ENCODE measurements at places on chromosomes 1 and 21.

DNA sequence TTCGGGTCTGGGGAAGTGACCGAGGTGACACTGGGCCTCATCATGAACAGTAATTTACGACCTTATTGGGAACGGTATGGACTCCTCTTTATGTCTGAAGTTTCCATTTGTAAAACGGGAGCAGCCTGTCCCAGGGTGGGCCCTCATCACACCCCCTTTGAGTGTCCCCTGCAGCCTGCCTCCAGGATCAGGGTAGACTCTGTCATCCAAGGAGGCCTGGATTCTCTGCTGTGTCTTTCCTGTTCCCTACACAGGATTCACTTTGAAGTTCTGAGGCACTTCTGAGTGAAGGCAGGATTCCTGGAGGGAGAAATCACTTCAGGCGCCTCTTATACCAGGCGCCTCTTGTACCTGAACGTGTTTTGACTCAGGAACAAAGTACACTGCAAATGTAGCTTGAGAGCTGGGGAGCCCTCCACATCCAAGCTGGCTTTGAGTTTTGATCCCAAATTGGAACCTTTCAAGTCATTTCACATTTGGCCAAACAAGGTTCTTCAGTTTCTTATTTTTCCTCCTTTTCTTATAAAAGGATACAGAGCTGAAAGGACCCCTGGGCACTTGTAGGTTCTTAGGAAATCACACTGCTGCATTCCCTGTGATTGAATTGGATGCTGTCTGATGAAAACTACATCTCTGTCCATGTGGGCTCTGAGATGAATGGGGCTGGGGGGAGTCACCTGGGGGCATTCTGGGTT is 106.0 kb downstream of the SUSD4 start:
- DNase-seq, result no peak

GRCh38 chr1:94798462-94798861 is 21.7 kb upstream of the SLC44A3 start:
- no peak for DNase-seq

GRCh38 chr1:203799157-203799556 is 3.7 kb downstream of the ZBED6 start:
- no peak for DNase-seq

- no peak for DNase-seq
These were observed 199.4 kb upstream of the CAMK1G start for GRCh38 chr1:209383907-209384709.

- DNase-seq, result no peak
These were observed 6.7 kb downstream of the ZNF648 start for GRCh38 chr1:182054698-182055326.

- no peak for DNase-seq
These were observed 82.0 kb downstream of the DISP1 start for GRCh38 chr1:222896630-222897526.

DNA sequence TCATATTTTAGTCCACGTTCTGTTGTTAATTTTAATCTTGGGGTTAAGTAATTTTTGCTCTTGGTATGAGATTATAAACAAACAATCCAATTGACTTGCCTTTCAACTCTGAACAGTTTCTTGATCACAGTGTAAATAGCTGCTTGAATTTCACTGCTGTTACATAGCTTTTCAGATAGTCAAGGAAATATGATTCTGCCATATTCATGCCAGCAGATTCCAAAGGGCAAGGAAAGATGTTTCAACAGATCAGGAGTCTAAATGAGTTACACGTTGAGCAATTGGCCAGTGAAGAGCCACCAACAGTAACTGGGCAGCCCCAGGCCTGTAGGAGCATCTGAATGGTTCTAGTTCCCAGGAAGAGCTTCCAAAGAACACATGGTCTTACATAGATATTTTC is 93.6 kb downstream of the LEPR start:
- no peak for DNase-seq

DNA sequence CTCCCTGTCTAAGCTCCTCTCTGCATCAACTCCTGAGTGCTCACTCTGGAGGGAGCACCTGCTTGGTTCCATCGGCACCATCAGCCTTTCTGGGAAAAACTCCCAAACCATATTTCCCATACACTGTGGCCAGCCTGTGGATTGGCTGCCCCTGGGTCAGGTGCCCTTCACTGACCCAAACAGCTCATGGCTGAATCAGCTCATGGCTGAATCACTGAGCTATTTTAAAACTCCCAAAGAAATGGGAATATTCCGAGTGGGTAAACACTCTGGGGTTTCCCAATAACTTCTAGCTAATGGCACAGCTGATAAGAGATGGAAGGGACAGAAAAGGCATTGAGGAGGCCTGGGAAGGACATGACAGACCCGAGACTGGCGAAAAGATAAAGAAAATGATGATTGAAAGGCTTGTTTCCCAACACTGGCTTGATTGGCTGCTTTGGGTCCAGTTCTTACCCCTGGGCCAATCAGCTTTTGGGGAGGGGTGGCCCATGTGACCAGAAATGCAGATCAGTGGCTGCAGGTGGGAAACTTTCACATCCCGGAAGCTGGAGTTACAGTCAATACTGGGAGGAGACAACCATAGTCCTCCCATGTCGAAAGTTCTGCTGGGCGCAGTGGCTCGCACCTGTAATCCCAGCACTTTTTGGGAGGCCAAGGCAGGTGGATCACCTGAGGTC is 37.3 kb upstream of the KAZN start:
- no peak for DNase-seq

- DNase-seq, result no peak
These were observed 170.8 kb downstream of the LBR start for GRCh38 chr1:225257081-225257480.

DNA sequence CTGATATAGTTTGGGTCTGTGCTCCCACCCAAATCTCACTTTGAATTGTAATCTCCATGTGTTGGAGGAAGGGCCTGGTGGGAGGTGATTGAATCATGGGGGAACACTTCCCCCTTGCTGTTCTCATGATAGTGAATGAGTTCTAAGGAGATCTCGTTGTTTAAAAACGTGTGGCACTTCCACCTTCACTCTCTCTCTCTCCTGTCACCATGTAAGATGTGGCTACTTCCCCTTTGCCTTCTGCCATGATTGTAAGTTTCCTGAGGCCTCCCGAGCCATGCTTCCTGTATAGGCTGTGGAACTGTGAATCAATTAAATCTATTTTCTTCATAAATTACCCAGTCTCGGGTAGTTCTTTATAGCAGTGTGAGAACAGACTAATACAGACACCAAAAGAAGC is 40.4 kb downstream of the FRRS1 start:
- DNase-seq, result no peak

DNA sequence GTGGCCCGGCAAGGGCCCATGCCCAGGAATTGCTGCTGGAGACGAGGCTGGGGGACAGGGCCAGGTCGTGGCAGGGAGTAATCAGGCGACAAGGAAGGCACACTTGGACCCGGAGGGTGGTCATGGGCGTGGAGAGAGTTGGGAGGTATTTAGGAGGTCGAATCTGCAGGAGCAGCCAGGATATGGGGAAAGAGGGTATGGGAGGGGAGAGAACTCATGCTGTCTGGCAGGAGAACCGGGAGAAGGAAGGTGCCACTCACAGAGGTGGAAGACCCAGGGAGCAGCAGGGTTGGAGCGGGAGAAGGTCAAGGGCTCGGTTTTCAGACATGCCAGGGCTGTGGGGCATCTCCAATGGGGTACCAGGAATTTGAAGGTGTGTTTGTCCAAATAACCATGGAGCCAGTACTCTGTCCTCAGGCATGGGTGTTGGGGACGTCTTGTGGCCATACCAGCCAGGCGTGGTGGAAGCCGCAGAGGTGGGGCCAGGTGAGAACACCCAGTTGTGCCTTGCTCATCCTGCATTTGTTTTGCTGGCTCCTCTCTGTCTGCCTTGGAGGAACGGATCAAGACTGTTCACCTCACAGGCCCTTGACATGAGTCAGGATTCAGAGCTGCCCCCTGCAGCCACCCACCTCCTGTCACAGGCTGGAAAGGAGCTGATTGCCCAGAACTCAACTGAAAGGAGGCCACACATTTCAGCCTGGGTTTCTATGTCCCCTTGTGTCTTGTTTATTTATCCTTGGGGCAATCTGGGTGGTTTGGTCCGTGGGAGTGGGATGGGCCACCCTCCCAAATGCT is 111.6 kb downstream of the SPSB1 start:
- DNase-seq, result no peak

- DNase-seq, result no peak
These were observed 659.7 kb upstream of the NEGR1 start for GRCh38 chr1:72942008-72942407.

DNA sequence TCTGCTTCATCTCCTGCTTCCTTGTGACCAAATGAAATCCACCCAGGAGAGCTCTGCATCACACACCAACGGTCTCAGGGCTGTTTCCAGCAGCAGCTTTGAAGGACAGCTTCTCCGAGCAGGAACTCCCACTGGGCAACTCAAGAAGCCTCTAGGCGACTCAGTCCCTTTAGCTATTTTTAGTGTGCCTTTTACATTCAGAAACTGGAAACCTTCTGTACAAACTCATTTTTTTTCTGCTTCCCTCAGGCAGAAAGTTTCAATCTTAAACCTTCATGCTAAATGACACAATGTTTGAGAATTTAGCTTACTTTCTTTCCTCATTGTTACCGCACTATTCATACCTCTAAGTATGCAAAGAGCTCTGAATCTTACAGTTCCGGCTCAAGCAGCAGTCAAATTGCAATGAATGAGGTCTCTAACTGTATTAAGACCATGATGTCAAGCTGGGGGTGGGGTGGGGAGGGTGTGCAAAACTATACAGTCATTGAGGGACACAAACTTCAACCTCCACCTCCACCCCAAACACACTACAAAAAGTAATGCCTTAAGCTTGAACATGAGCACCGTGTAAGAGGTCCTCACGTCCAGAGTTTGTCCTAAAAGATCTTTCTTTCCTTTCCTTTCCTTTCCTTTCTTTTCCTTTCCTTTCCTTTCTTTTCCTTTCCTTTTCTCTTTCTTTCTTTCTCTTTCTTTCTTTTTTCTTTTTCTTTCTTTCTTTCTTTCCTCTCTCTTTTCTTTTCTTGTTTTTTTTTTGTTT is 16.4 kb upstream of the TARBP1 start:
- no peak for DNase-seq
